ENCODE measurements at places on chromosomes 2 and 18. TPM values are rescaled to one million over a fixed set of nuclear protein-coding genes. Genes with fewer than 3 reads are reported as not detected.

DNA sequence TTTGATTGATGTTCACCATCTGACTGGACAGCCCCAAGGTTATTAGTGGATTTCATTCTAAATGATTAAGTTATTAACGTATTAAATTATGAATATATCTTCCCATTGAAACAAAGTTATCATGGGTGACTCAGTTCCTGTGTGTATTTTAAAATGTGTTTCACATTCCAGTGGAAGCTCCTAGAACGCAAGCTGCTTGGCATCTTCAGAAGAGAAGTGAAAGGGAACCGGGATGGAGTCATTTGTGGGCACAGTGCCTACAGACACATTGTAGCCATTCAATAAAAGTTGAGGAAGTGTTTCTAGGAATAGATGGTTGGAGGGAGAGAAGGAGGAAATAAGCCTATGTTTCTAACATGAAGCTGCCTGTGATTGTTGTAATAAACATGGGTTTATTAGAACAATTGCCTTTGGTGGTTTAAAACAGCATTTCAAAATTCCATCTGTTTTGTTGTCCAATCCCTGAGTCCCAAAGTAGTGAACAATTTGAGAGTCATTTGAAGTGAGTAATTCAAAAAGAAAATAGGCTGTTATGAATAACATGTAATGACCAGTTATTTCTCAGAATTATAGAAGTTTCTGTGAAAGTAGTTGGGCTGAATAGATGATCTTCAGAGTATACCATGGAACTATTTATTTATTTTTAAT is 143.5 kb downstream of the PKP4 start:
- DNase-seq: no peak
- no peak overlapping the region for H3K27ac ChIP-seq
- no peaks in the 10 kb centered on the region for H3K4me1 ChIP-seq
- no peak overlapping the region for H3K4me3 ChIP-seq

- H3K4me3 ChIP-seq: peak overlapping the region; percentile 3
- no peak for DNase-seq
- H3K36me3 ChIP-seq: peaks cover 8% of the 10 kb centered on the region
- H3K4me1 ChIP-seq: peaks cover 77% of the 10 kb centered on the region
These were observed 78.3 kb downstream of the MBP start for GRCh38 chr18:77054288-77054605.

- no peak overlapping the region for H3K4me3 ChIP-seq
- H3K36me3 ChIP-seq: no peaks in the 10 kb centered on the region
- no peaks in the 10 kb centered on the region for H3K27me3 ChIP-seq
- no peak for DNase-seq
- no peaks in the 10 kb centered on the region for H3K4me1 ChIP-seq
- no peak overlapping the region for H3K27ac ChIP-seq
These were observed 370.2 kb downstream of the METTL4 start for GRCh38 chr18:2201036-2201600.

GRCh38 chr2:650343-651310 is 26.6 kb downstream of the TMEM18 start:
- no peaks in the 10 kb centered on the region for H3K27me3 ChIP-seq
- H3K27ac ChIP-seq: no peak overlapping the region
- DNase-seq: no peak
- H3K4me3 ChIP-seq: no peak overlapping the region

GRCh38 chr2:240955306-240956170 is 42.9 kb upstream of the SNED1 start:
- DNase-seq: peak; percentile 7
- H3K27ac ChIP-seq: no peak overlapping the region
- peaks cover 3% of the 10 kb centered on the region for H3K4me1 ChIP-seq
- H3K36me3 ChIP-seq: no peaks in the 10 kb centered on the region

DNA sequence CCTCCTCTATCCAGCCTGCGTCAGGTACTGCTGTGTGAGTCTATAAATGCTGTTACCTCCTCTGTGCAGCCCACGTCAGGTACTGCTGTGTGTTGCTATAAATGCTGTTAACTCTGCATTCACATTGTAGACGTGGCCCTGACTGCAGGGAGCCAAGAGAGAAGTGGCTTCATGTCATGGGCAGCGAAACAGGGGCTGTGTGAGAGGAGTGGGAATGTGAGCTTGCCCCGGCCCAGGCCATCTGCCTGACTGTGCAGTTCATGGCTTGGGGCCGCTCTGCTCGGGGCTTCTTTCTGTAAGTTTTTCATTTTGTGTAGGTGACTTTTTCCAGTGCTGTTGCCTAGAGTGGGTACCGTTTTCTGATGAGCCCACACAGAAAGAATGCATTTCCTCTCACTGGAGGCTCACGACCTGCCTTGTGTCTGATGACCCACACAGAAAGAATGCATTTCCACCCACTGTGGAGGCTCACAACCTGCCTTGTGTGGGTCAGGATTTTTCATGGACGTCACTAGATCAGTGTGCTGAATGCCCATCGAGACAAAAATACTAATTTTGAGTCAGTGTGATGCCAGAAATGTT is 104.5 kb downstream of the SNTG2 start:
- no peak overlapping the region for H3K27ac ChIP-seq
- no peaks in the 10 kb centered on the region for H3K4me1 ChIP-seq
- no peaks in the 10 kb centered on the region for H3K36me3 ChIP-seq
- no peak overlapping the region for H3K4me3 ChIP-seq
- H3K27me3 ChIP-seq: no peaks in the 10 kb centered on the region

- peak overlapping the region; percentile 35 for H3K27ac ChIP-seq
- H3K27me3 ChIP-seq: no peaks in the 10 kb centered on the region
- H3K4me3 ChIP-seq: no peak overlapping the region
- no peaks in the 10 kb centered on the region for H3K36me3 ChIP-seq
- peaks cover 13% of the 10 kb centered on the region for H3K4me1 ChIP-seq
These were observed 140.2 kb downstream of the BCL11A start for GRCh38 chr2:60413069-60413813.

Gene GALR1
- not detected for total RNA-seq

Gene POTEC
- not detected for total RNA-seq

Gene EMILIN2
- total RNA-seq: 8.4 TPM

Gene CYTIP
- 276 TPM for total RNA-seq

Gene SLC9A2
- not detected for total RNA-seq

Data from natural killer cell (primary cell).